CD8-positive, alpha-beta memory T cell (primary cell): ENCODE measurements at places on chromosomes 13 and 19. TPM values are rescaled to one million over a fixed set of nuclear protein-coding genes. Genes with fewer than 3 reads are reported as not detected.

Gene ZBTB7A
- polyA plus RNA-seq, result 86.1 TPM

Gene ZNF506
- 26.9 TPM for polyA plus RNA-seq

Gene LGI4
- not detected for polyA plus RNA-seq

Gene BST2
- 192 TPM for polyA plus RNA-seq

Gene IZUMO4
- 0.58 TPM for polyA plus RNA-seq
